Upper lobe of left lung (tissue), 6 donors: ENCODE measurements at places on chromosomes 16 and 17. TPM values are rescaled to one million over a fixed set of nuclear protein-coding genes. Genes with fewer than 3 reads are reported as not detected.
A peak's percentile ranks its signal among the peaks of the same experiment; 100 is the strongest.

CD300LG gene
- total RNA-seq, result 30.4 TPM

CIAPIN1 gene
- 44.5 TPM for total RNA-seq

GAST gene
- not detected for total RNA-seq

OSGIN1 gene
- total RNA-seq, result 34.2 TPM

- no peaks in the 10 kb centered on the region for H3K27me3 ChIP-seq
- no peaks in the 10 kb centered on the region for H3K36me3 ChIP-seq
- no peak overlapping the region for H3K27ac ChIP-seq
- DNase-seq, result no peak
- no peak overlapping the region for H3K4me3 ChIP-seq
These were observed 49.0 kb upstream of the ZCCHC14 start for GRCh38 chr16:87541872-87542234.

DNA sequence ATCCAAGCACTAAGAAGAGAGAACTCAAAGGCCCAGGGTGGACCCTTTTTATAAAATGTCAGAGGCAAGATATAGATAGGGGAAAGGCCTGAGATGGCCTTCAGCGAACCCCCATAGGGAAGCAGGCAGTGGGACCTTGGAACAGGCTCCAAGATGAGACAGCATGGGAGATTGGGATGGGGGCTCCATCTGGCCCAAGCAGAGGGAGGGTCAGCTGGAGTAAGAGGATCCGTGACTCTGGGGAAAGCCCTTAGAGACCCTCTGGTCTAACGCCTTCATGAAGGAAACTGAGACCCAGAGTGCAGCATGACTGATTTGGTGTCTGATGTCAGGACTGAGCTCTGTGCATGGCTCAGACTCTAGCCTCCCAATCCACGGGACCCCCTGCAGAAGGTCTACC is 30.8 kb downstream of the C17orf100 start:
- no peak for DNase-seq
- H3K4me3 ChIP-seq, result no peak overlapping the region
- no peaks in the 10 kb centered on the region for H3K27me3 ChIP-seq
- no peaks in the 10 kb centered on the region for H3K4me1 ChIP-seq
- H3K36me3 ChIP-seq, result no peaks in the 10 kb centered on the region
- H3K27ac ChIP-seq, result no peak overlapping the region

GRCh38 chr17:50034498-50035364 is 21.2 kb upstream of the ITGA3 start:
- peaks cover 49% of the 10 kb centered on the region for H3K4me1 ChIP-seq
- H3K27ac ChIP-seq, result peak overlapping the region; percentile 87
- DNase-seq, result peak; percentile 94
- no peaks in the 10 kb centered on the region for H3K27me3 ChIP-seq
- H3K36me3 ChIP-seq, result no peaks in the 10 kb centered on the region
- no peak overlapping the region for H3K4me3 ChIP-seq

DNA sequence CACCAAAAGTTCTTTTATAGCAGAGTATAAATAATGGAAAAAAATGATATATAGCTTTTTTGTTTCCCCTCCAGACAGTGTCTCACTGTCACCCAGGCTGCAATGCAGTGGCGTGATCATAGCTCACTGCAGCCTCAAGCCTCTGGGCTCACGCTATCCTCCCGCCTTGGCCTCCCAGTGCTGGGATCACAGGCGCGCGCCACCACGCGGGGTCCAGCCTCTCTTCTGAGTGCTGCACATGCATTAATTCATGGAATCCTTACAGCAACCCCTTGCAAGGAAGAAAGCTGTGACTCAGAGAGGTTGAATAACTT is 18.0 kb upstream of the ZNF629 start:
- no peaks in the 10 kb centered on the region for H3K27me3 ChIP-seq
- peaks cover 13% of the 10 kb centered on the region for H3K4me1 ChIP-seq
- peak overlapping the region; percentile 95 for H3K27ac ChIP-seq
- no peak for DNase-seq
- H3K36me3 ChIP-seq, result no peaks in the 10 kb centered on the region

DNA sequence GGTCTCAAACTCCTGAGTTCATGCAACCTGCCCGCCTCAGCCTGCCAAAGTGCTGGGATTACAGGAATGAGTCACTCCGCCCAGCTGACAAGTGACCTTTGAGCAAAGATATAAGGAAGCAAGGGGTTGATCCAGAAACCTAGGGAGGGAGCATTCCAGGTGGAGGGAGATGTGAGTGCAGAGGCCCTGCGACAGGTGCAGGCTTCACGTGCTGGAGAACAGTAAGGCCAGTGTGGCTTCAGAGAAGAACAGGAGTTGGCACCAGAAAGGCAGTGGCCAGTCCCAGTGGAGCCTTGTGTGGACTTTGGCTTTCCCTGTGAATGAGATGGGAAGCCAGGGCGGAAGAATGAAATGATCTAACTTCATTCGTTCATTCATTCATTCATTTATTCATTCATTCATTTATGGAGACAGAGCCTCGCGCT is 73.6 kb upstream of the HAS3 start:
- DNase-seq, result no peak
- no peaks in the 10 kb centered on the region for H3K36me3 ChIP-seq

- no peaks in the 10 kb centered on the region for H3K36me3 ChIP-seq
- no peaks in the 10 kb centered on the region for H3K27me3 ChIP-seq
- DNase-seq, result no peak
- H3K27ac ChIP-seq, result peak overlapping the region; percentile 64
- no peak overlapping the region for H3K4me3 ChIP-seq
These were observed 146.8 kb downstream of the SEC14L1 start for GRCh38 chr17:77287432-77288068.

- no peaks in the 10 kb centered on the region for H3K36me3 ChIP-seq
- no peak for DNase-seq
- H3K4me1 ChIP-seq, result no peaks in the 10 kb centered on the region
- H3K27me3 ChIP-seq, result no peaks in the 10 kb centered on the region
- H3K4me3 ChIP-seq, result no peak overlapping the region
- no peak overlapping the region for H3K27ac ChIP-seq
These were observed 148.9 kb downstream of the ITFG1 start for GRCh38 chr16:47311738-47312505.

- no peaks in the 10 kb centered on the region for H3K27me3 ChIP-seq
- no peak for DNase-seq
- no peak overlapping the region for H3K27ac ChIP-seq
- peak overlapping the region; percentile 50 for H3K4me3 ChIP-seq
- peaks cover 15% of the 10 kb centered on the region for H3K4me1 ChIP-seq
- no peaks in the 10 kb centered on the region for H3K36me3 ChIP-seq
These were observed 577 bp upstream of the HS3ST2 start for GRCh38 chr16:22813223-22813947.

DNA sequence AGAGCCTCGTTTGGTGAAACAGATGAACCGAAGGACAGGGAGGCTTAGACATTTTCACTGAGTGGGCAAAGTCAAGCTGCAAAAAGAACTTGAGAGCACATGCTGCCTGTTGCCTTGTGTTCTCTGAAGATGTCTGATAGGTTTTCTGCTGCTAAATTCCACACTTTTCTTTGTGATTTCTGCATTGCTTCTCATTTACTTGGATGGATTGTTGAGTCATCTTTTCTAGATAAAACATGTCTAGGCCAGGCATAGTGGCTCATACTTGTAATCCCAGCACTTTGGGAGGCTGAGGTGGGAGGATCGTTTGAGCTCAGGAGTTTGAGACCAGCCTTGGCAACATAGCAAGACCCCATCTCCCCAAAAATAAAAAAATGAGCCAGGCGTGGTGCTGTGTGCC is 80.4 kb upstream of the CLEC18A start:
- H3K36me3 ChIP-seq, result peaks cover 31% of the 10 kb centered on the region
- no peak overlapping the region for H3K4me3 ChIP-seq
- peaks cover 3% of the 10 kb centered on the region for H3K4me1 ChIP-seq
- H3K27ac ChIP-seq, result no peak overlapping the region
- no peak for DNase-seq
- H3K27me3 ChIP-seq, result no peaks in the 10 kb centered on the region

DNA sequence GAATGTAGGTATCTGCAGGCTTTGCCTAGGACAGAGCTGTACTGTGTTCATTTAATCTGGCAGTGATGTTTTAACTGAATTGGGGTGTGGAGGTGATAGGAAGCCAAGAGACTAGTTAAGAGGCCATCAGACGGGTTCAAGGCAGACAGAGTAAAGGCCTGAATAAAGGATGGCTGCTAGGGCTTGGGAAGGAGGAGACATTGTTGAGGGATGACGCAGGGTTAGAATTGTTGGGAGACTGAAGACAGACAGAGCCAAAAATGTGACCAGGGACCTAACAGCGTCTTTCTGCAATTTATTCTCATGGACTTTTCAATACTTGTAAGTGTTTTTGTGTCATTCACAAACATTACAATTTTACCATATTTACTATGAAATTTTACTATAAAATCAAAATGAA is 48.6 kb upstream of the MYH10 start:
- H3K36me3 ChIP-seq, result no peaks in the 10 kb centered on the region
- DNase-seq, result no peak
- no peaks in the 10 kb centered on the region for H3K27me3 ChIP-seq
- no peak overlapping the region for H3K27ac ChIP-seq

DNA sequence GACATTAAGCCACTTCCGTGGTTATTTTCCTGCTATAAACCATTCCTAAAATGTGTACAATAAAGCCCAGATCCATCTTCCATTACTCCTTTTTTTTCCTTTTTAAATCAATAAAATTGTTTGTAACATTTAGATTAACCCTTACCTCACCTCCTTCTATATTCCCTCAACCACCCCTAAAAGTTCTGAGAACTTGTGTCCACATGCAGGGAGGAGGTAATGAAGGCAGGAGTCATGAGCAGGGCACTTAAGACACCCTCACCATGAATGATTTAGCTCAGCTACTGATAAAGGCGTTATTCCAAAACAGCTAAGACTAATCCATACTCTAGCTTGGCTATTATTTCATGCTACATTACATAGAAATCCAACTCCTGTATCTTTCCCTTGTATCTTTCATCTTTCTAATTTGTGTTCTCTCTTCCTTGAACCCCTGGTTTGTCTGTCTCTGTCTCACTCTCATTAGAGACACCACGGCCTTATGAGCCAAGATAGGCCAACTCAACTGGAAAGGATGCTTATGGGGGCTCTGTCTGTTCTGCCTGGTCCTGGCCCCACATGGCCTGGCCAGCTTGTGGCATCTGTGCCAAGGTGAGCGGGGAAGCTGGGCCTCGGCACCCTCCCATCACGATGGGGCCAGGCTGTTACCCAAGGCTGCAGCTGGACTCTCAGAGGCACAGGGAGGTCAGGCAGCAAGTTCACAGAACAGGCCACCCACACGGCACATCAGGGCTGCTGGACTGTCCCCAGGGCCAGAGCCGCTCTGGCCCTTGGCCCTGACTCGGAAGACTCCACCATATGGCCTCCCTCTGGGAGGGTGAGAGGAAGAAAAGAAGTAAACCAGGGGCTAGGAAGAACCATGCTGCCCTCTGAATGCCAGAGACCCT is 294.4 kb downstream of the SOX9 start:
- no peak overlapping the region for H3K4me3 ChIP-seq
- no peak overlapping the region for H3K27ac ChIP-seq
- no peaks in the 10 kb centered on the region for H3K4me1 ChIP-seq

DNA sequence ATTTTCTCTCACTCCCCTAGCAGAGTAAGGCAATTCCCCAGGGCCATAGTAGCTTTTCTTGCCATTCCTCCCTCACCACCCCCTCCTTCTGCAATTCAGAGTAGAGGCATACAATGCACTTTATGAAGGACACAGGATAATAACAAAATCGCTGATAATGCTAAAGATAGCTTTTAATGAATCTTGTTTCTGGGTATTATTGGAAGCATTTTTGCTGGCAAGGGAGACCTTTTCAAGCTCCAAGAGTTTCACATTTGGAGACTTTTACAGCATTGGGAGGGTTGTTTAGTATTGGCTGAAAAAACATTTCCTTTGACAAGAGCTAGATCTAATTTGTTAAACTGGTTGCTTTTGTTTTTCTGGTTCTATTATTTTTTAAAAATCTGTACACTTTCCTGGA is 573.0 kb upstream of the C16orf82 start:
- H3K4me3 ChIP-seq, result no peak overlapping the region
- no peak for DNase-seq
- no peaks in the 10 kb centered on the region for H3K36me3 ChIP-seq
- no peaks in the 10 kb centered on the region for H3K27me3 ChIP-seq
- no peak overlapping the region for H3K27ac ChIP-seq

DNA sequence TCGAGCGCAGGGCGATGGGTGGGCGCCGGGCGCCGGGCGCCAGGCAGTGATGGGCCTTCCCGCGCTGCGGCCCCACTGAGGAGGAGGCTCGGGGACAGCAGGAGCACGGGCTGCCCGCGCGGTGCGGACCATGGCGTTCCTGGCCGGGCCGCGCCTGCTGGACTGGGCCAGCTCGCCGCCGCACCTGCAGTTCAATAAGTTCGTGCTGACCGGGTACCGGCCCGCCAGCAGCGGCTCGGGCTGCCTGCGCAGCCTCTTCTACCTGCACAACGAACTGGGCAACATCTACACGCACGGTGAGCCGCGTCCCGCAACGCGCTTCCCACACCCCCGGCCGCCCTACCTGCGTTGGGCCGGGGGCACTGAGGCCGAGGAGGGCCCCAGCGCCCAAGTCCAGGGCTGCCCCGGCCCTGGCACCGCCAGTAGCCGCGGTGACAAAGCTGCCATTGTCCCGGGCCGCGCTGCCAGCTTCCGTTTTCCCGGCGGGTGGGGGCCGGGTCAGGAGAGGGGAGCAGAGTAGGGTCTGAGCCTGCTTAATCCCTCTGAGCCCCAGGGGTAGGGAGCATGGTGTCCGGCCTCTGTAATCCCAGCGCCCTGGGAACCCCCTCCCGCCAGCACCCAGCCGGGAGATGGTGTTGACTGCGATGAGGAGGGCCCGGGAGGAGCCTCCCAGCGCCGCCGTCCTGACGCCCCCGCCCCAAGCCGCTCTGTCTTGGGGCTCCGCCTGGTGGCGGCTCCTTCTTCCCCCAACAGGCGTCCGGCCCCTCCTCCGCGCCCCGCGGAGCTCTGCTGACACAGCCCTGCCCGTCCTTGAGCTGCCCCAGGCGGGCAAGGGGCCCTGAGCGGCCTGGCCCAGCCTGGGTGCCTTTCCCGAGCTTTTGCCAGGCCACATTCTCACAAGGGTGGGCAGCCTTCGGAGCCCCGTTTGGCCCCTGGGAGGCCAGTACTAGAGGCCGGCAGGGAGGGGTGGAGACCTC is 685 bp downstream of the PAQR4 start:
- H3K36me3 ChIP-seq, result no peaks in the 10 kb centered on the region
- H3K4me3 ChIP-seq, result peak overlapping the region; percentile 89
- H3K27me3 ChIP-seq, result peaks cover 35% of the 10 kb centered on the region
- DNase-seq, result peak; percentile 92
- peak overlapping the region; percentile 54 for H3K27ac ChIP-seq
- H3K4me1 ChIP-seq, result peaks cover 41% of the 10 kb centered on the region

- H3K4me3 ChIP-seq, result no peak overlapping the region
- H3K4me1 ChIP-seq, result peaks cover 26% of the 10 kb centered on the region
- H3K27ac ChIP-seq, result no peak overlapping the region
- DNase-seq, result no peak
- H3K27me3 ChIP-seq, result no peaks in the 10 kb centered on the region
- no peaks in the 10 kb centered on the region for H3K36me3 ChIP-seq
These were observed 89.3 kb upstream of the PLEKHM1 start for GRCh38 chr17:45579529-45580495.

- no peaks in the 10 kb centered on the region for H3K27me3 ChIP-seq
- DNase-seq, result peak; percentile 92
- H3K36me3 ChIP-seq, result no peaks in the 10 kb centered on the region
- H3K27ac ChIP-seq, result peak overlapping the region; percentile 8
- H3K4me3 ChIP-seq, result no peak overlapping the region
These were observed 46.8 kb downstream of the HIC1 start for GRCh38 chr17:2101448-2102257.
